Choroid plexus epithelial cell (primary cell): ENCODE measurements at places on chromosomes 5 and 9.
A peak's percentile ranks its signal among the peaks of the same experiment; 100 is the strongest.

GRCh38 chr5:114702136-114702535 lies 340.3 kb downstream of the KCNN2 start:
- DNase-seq, result no peak

GRCh38 chr5:17355586-17356346 lies 138.3 kb downstream of the BASP1 start:
- DNase-seq, result peak; percentile 89

GRCh38 chr5:38319491-38319890 lies 61.1 kb downstream of the EGFLAM start:
- no peak for DNase-seq

- DNase-seq, result no peak
Measured at GRCh38 chr9:94183240-94183999, 75.7 kb upstream of the ZNF169 start.

GRCh38 chr5:53749621-53750020 lies 189.2 kb downstream of the NDUFS4 start:
- peak; percentile 13 for DNase-seq
